ENCODE measurements at places on chromosomes 3 and 15.

DNA sequence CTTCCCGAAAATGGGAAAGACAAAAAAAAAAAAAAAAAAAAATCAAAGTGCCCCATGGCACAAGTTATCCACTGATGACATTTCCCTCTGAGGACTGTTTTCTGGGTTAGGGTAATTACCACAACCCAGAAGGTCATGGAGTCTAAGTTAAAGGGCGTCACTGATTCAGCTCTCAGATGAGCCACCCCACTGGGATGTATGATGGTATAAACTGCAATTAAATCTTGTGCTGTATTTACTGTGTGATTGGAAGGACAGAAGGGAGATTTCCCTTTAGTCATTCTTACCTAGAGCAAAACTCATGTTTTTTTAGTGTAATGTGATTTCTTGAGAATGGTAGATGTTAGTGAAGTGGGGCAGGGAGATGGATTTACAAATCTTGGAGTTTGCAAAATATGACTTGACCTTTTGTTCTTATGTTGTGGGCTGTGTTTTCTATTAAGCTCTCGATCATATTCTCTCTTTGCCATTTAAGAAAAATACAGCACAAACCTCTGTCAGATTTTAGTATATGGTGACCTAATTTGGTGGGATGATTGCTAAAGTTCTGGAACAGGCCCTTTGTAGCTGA, 244.2 kb downstream of the PTPRG start:
- DNase-seq: no peak

DNA sequence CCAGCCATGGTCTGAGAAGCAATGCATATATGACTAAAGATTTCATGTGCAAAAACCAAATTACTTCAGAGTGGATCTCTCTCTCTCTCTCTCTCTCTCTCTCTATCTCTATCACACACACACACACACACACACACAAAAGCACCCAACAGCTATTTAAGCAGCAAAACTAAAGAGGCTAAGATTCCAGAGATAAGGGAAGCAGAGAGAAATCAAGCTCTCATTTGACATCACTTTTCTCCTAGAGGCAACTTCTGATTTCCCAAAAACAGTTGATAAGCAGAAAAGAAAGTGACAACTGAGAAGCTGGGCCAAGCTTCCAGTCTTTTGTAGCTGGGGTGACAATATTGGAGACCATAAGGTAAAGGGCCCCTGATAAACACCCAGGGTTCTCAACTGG, 526.0 kb upstream of the NR2F2 start:
- no peak for DNase-seq

DNA sequence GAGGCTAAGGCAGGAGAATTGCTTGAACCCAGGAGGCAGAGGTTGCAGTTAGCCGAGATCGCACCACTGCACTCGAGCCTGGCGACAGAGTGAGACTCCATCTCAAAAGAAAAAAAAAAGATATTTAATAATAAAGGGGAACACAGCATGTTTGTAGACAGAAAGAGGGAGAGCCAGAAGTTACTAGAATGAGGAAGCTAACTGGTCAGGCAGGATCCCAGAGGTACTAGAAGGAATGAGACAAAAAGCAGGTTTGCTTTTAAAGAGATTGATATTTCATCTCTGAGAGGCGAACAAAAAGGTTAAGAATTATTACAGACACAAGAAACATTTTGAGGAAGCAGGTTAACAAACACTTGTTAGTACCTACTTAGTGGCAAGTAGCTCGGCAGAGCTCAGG, 9.2 kb downstream of the CD200R1 start:
- no peak for DNase-seq

- no peak for DNase-seq
Measured at GRCh38 chr3:13879946-13880810, at the start of gene WNT7A. Gene WNT7A (minus strand): TSS chr3:13880071. CDS start chr3:13879816, 255 bp downstream.

DNA sequence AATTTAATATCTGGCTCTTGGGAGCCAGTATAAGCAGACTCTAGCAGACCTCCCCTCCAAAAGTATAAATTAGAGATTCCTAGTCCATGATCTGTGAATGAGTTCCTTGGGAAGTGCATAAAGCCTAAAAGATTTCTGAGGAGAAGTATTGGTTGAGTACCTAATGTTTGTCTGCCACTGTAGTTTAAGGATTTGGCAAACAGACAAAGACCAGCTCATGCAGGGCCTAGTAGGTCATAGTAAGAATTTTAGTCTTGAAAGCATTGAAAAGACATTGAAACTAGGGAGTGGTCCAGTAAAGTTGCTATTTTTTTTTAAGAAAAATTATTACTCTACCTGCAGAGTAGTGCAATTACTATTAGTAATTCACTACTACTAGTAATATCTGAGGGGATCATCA, 67.5 kb downstream of the SPRED1 start:
- no peak for DNase-seq

- DNase-seq: no peak
Measured at GRCh38 chr3:132997404-132998185, 40.6 kb upstream of the TMEM108 start.

Measured in stimulated activated CD4-positive, alpha-beta T cell treated with anti-CD3 and anti-CD28 coated beads, Interleukin-12 subunit alpha, Interleukin-12 subunit beta, amount 100 ng/mL, for 48 hours (primary cell).